Stimulated activated CD4-positive, alpha-beta T cell treated with anti-CD3 and anti-CD28 coated beads, Interleukin-1b, Interleukin-23, amount 100 ng/mL, for 1 hour (primary cell): ENCODE measurements at places on chromosomes 13 and 19.

DNA sequence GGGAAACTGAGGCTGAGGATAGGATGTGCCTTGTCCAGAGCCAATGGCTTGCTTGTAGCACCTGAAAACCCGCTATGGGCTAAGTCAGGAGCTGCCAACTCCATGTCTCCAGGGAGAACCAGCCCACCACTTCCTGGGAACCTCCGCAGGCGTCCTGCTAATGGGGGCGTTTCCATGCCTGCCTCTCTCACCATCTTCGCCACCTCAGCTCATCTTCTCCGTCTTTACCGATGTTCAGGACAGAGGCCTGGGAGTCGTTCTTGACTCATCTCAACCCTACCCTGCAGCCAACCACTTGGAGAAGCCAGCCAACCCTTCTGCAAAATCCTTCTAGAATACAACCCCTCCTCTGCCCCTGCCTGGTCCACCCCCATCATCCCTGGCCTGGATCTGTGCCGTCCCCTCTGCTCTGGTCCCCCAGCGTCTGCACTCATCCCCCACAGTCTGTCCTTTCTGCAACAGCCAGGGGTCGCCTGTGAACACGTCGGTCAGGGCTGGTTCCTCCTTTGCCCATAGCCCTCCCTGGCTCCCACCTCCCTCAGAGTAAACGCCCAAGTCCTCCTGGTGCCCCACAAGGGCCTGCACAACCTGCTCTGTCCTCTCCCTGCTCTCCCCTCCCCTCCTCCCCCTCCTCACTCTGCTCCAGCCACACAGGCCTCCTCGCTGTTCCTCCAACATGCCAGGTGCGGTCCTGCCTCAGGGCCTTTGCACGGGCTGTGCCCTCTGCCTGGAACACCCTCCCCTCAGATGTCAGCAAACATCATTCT is 31.0 kb downstream of the PTPRS start:
- DNase-seq: no peak

DNA sequence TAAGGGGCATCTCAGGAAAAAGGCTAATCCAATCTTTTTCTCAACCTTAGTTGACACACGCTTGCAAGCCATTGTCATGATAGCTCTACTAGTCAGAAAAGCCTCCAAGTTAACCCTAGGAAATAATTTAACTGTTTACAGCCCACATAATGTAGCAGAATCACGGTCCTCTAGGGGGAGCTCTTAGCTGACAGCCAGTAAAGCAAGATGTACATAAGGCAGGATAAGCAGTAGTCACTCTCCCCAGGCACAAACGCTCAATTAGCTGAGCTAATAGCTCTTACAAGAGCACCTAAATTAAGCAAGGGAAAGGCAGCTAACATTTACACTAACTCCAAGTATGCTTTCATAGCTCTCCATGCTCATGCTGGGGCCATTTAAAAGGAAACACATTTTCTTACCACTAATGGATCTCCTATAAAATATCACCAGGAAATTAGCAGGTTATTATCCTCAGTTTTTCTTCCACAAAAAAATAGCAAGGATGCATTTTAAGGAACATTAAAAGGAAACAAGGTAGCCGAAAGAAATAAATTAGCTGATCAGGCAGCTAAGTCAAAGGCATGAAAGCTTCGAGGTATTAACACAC is 33.7 kb upstream of the ZSCAN5A start:
- no peak for DNase-seq

DNA sequence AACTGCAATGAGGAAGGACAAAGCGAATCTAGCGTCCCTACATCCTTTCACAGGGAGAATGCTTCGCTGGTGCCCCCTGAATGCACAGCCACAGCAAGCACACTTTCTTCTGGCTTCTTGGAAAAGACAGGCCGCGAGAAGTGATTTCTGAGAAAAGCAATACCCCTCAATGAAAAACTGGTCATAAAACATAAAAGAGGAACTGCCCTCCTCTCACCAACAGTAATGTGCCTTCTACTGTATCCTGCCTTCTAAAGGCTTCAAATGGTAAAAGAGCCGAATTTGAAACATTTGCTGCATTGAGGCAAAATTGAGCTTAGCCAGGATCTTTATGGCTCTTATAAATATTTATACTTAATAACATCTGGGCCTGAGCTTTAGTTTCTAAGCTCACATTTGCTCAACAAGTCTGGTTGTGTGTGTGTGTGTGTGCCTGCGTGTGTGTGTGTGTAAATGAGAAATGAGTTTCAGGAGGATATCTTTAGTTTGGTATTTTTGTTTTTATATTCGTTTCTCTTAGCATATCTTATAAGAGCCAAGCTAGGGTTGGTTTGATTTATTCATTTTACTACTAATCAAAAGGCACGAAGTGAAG is 246.1 kb upstream of the MAB21L1 start:
- DNase-seq: no peak

- no peak for DNase-seq
Observed at GRCh38 chr13:40149611-40150274, 494.3 kb downstream of the COG6 start.

DNA sequence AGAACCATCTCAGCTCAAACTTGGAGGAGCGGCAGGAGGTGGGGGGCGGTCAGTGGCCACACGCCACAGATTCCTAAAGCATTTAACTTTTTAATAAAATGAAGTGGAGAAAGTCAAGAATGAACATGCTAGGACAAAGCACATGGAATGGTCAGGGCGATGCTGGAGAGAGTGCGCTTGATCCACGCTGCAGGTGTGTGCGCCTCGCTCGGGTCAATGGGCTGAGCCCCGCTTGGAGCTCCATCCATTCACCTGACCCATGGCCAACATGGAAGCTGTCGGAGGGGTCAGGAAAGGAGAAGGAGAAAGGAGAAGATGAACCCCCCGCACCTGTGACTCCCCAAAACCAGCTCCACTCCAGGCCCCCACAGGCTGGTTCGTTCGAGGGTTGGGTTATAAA is 41.8 kb downstream of the SUGP2 start:
- DNase-seq: no peak

- no peak for DNase-seq
Observed at GRCh38 chr19:41638641-41639081, 11.8 kb upstream of the CEACAM4 start.

DNA sequence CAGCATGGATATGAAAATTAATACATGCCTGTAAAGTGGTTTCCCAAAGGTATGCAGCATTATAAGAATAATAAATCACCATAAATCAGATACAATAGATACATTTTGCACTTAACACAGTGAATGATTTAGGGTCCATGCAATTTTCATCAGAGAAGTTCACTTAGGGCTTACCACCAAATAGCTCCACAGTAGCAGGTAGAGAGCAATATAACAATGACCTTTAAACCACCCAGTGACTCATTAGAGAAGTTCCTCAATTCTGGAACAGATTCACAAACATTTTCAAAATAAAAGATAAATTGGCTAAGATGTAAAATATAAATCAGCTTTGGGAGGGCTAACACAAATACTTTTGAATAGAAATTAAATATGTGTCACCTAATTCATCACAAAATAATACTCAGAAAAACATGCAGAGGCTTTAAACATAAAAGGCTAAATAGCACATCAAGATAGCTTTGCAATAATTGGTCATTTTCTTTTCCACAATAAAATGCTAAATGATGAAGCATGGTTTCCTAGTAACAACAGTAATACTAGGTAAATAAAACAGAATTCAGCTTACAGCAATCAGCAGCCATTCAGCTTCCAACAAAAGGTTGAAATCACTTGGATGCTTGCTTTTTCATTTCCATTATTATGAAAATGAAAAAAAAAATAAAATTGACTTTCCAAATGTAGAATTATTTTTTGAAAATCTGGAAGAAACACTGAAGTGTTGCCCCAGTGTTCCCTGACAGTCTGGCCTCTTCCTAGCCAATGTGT is 84.3 kb upstream of the NBEA start:
- DNase-seq: no peak

GRCh38 chr19:17086834-17087233 is 11.3 kb downstream of the MYO9B start:
- no peak for DNase-seq

GRCh38 chr13:24670961-24671381 is 9.2 kb upstream of the ATP12A start:
- DNase-seq: no peak

GRCh38 chr13:111629457-111629856 is 309.0 kb downstream of the TEX29 start:
- no peak for DNase-seq

GRCh38 chr19:38392707-38393308 is 4.3 kb downstream of the SPRED3 start:
- DNase-seq: no peak

DNA sequence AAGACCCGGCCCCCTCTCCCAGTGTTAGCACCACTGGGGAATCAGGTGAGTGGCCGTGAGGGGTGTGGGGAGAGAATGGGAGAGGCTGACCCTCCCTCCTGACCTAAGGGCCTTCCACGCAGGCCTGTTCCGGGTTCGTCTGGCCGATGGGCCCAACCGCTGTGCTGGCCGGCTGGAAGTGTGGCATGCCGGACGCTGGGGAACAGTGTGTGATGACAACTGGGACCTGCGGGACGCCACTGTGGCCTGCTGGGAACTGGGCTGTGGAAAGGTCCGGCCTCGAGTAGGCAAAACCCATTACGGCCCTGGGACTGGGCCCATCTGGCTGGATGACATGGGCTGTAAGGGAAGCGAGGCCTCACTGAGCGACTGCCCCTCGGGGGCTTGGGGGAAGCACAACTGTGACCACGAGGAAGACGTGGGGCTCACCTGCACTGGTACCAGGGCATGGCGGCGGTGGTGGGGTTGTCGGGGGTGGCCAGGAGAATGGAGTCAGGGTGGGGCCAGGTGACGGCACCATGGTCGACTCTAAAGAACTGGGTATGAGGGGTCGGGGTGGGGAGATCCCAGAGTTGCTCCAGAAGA is 12.2 kb downstream of the SSC5D start:
- no peak for DNase-seq

DNA sequence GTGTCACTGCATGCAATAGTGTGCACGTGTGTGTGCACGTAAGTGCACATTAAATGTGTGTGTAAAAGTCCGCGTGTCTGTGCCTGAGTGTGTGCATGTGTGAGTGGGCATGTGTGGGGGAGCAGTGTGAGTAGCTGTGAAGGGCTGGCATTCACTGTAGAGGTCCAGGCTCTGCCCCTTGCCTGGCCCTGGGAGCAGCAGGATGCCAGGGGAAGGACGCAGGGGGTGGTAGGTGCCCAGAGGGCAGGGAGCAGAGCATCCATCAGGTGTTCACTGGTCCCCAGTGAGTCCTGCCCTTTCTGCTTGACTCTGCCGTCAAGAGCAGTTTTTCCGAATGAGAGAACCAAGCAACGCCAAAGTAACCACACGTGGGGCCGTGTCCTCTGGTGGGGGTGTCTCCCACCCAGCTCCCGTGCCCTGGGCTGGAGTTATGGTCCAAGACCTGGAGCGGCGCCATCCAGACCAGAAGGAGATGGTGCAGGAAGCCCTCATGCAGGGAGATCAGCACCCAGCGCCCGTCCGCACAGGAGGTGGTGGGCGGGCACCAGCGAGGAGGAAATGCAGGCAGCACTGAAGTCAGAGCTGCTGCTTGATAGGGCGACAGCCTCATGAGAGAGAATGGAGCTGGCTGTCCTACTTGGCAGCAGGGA is 68.5 kb downstream of the TEX29 start:
- no peak for DNase-seq

DNA sequence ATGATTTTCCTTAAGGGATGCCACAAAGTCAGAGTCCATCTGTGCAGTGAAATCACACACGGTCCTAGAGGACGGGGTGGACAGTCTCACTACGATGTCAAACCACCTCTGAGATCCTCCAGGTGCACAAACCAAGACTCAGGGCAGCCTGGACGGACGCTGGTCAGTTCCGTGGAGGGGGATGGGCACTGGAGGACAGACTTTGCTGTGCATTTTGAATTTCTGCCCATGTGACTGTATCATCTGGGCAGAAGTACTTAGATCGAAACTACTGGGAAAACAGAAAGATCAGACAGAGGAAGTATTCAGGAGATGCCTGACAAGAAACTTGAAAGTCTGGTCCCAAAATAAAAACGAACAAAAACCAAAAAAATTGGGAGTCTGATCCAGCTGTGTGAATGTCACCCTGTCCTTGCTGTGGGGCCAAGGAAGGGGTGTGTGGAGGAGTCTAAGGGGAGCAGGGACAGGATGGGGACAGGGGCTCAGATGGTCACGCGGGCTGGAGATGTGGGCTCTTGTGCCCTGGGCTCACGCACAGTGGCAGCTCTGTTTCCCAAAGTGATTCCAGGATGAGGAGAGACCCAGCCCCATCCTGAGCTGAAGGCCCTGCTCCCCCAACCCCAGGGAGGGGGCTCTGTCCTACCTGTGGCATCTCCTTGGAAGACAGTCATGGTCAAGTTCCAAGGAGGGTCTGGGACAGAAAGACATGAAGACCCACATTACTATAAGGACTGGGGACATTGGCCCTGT is 1.5 kb downstream of the SIGLEC8 start:
- DNase-seq: no peak

GRCh38 chr19:57689750-57690149 is 8.0 kb downstream of the ZNF551 start:
- no peak for DNase-seq

DNA sequence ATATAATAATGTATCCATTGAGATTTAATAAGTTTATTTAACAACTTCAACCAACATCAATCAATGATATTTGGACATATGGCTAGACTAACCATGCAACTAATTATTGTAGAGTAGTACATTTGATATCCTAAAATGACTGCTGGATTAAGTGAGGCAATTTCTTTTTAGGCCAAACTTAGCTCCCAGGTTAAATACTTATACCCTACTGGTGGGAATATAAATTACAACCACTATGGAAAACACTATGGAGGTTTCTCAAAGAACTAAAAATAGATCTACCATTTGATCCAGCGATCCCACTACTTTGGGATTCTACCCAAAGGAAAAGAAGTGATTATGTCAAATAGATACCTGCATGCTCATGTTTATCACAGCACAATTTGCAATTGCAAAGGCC is 345.8 kb downstream of the RBM26 start:
- no peak for DNase-seq

DNA sequence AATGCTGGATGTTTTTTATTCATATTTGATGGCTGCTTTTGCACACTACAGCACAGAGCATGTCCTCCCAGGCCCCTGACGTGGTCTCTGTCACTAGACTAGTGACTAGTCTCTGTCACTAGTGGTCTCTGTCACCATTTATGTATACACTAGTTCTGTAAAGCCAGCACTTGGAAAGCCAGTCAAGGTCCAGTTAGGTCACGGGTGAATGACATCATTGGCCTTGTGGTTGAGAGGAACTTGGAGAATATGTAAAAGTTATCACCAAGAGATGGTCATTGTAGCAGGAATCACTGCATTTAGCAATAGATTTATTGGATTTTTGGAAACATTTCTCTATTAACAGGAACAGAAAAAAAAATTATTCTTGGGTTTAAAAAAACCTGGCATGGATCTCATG is 72.9 kb downstream of the SHISA2 start:
- no peak for DNase-seq
